ENCODE measurements at places on chromosomes 3 and 15. TPM values are rescaled to one million over a fixed set of nuclear protein-coding genes. Genes with fewer than 3 reads are reported as not detected.

DNA sequence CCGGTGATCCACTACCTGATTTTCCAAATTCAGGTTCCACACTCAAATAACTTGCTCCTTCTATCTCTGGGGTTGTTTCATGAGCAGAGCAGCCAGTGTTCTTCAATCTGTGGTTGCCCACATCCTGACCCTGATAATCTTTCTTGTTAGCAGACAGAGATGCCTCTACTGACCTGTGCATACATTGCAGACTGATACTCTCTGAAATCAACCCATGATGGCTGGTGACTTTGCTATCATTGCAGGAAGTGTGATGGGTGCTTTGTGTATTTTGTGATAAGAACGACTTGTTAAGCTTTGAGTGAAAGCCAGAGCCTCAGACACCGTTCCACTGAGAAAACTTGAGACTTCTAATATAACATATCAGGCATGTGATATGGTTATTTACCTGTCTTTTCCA lies 39.9 kb downstream of the GATM start:
- DNase-seq: no peak

DNA sequence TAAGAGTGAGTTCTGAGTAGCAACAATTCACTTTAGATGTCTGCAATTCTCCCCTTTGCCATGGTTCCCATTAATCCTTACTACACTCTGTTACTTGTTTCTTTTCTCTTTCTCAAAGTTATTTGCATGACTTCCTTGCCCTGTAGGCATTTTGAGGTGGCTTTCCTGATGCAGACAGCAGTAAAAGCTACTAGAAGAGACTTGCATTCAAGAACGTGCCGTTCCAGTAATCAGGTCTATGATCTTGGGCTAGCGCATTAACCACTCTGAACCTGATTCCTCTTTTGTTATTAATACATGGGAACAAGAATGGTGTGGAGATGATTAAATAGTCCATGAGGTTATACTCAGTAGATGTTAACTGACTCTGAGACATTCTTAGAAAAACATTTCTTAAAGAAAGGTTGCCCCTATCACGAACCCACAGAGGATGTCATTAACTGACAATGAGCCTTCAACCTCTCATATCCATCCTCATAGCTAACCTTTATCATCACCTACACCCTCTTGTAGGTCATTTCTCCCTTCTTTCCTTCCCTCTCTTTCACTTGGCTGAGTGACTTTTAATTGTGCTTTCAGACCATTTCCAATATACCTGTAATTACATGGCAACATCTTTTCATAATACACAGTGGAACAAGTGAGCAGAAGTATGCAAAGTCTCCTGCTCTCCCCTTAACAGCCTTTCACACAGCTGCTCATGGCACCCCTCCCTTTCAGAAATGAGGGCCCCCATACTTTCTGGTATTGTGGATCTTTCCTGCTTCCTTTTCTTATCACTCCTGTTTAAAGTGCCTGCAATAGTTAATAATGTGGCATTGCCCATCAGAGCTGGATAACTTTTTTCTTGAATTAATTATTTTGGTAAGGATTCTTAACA lies 175.9 kb downstream of the CHST2 start:
- DNase-seq: no peak

DNA sequence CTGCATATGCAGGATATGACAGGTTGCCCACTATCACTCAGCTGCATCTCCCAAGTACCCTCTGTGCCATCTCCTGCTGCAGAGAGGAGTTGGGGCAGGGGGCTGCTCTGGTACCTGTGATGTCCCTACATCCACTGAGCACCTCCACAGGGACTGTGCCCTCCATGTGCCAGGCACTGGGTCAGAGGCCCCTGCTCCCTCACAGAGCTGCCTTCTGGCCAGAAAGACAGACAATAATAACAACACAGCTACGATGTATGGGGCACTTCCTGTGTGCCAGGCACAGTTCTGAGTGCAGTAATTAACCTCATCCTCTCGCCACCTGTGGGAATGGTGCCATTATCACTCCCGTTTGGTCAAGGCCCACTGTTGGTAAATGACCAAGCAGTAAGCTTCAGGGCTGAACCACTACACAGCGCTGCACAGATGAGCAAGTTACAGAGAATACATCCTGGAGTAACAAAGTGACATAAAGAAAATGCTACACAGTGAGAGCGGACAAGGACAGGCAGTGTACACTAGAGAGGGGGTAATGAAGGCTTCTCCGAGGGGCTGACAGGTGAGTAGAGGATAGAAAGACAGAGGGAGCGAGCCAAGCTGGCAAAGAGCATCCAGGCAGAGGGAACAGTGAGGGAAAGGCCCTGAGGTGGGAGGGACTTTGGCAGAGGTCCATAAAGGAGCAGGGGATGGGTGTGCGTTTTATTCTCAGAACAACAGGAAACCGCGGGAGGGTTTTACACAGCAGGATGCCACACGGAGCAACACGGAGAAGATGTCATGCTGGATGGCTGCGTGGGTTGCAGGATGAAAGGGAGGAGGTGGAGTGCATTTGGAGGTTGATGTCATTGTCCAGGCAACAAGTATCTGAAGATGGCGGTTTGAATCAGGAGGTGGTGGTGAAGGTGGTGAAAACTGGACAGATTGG lies 13.6 kb downstream of the WNT7A start:
- no peak for DNase-seq

GRCh38 chr3:66220066-66220465 lies 735 bp upstream of the SLC25A26 start:
- no peak for DNase-seq

- peak; percentile 48 for DNase-seq
Observed at GRCh38 chr3:2656806-2657777, 453.1 kb downstream of the IL5RA start.

GRCh38 chr3:31980530-31981205 lies 394 bp downstream of the OSBPL10 start:
- peak; percentile 85 for DNase-seq

GRCh38 chr3:175410251-175410650 lies 551.1 kb downstream of the NAALADL2 start:
- no peak for DNase-seq

DNA sequence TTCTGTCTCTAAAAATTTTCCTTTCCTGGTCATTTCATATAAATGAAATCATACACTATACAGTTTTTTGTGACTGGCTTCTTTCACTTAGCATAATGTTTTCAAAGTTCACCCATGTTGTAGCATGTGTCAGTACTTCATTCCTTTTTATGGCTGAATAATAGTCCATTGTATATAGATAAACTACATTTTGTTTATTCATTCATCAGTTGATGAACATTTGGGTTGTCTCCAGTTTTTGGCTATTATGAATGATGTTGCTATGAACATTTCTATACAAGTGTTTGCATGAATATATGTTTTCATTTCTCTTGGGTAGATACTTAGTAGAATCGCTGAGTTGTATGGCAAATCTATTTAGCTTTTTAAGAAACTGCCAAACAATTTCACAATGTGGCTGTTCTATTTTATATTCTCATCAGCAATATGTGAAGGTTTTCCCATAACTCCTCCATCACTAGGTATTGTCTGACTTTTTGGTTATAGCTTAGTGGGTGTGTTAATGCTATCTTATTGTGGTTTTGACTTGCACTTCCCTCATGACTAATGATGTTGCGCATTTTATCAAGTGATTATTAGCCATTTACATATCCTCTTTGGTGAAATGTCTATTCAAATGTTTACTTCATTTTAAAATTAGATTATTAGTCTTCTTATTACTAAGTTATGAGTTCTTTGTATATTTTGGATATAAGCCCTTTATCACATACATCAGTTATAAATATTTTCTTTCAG lies 21.7 kb upstream of the AP4E1 start:
- DNase-seq: no peak

GRCh38 chr3:177424521-177424920 lies 227.2 kb upstream of the TBL1XR1 start:
- no peak for DNase-seq

- DNase-seq: no peak
Observed at GRCh38 chr3:151415289-151415688, 30.7 kb upstream of the P2RY12 start.

DNA sequence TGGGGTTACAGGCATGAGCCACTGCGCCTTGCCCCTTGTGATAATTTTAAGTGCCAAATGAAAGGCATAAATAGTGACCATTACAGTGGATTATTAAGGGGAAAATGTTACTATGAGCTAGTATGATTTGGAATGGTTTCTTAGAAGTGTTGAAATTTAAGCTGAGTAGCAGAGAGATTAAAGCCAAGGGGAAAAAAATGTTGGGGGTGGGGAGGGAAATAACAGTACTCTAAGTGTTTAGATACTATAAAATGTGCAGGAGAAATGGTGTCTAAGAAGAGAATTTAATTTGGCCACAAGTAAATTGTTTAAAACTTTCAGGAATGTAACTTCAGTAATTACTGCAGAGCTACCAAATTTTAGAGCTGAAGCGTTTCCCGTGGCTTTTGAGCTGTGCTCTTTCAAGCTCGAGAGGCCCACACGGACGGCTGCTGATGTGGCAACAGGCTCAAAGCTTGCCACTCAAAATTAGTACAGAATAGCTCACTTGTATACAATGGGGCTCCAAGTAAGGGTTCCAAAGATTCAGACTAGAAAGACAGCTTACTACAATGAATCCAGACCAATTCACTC lies 23.9 kb upstream of the SLC12A8 start:
- no peak for DNase-seq

- DNase-seq: no peak
Observed at GRCh38 chr3:145518639-145519038, 642.3 kb downstream of the PLOD2 start.

DNA sequence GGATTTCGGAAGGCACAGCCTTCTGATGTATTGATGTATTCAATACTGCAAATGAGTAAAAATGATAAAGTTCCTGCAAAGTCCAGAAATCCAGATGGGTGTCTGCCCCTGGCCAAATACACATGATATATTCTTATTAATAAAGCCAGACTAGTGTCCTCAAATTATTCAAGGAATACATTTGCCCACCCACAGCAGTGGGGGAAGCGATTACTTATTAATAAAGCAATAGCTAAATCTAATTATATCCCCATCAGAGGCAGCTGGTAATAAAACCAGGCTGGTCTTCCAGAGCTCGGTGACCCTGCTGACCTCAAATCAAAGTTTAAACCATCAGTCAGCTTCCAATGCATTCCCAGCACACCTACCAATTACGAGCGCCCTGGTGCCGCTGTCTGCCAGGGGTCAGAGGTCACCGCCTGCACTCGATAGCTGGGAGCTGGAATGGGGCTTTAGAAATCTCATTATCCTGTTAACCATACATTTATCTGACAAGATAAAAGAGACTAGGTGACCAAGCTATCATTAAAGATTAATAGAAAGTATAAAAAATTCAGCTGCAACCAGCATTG lies 330.3 kb downstream of the UACA start:
- DNase-seq: no peak

DNA sequence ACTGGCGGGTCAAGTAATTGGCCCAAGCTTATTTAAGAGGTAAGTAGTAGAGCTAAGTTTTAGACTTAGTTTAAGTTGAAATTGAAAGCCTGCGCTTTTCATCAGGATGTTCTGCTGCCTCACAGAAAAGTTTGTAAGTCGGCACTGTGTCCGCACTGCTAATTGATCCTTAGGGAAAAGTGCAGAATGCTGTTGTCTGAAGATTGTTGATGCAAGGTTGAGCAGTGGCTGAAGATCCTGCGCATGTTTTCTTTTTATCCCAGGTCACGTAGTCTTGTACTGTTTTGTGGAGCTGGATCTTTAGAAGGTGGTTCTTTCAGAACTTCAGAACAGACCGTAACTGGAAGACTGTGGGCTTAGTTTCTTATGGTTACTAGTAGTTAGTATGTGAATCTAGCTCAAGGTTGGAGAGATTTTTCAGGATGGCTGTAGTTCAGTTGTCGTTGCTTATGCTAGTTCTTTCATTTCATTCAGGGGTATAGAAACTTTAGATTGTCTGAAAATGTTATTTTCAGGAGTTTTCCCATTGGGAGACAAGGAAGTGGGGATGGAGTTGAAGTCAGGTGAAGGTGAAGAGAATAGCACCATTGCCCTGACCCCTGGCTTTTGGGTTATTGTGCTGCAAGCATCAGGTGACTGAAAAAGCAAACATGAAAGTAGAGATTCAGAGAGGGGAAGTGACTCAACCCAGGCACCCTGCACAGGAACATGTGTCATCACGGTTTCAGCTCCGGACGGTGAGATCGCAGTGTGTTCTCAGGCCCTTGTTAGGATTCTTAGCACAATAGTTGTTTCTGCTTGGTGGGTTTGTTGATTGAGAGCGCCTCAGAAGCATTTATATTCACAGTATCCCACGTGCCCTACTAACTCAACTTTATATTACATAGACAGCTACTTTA lies 32.8 kb downstream of the AKAP13 start:
- DNase-seq: peak; percentile 75

DNA sequence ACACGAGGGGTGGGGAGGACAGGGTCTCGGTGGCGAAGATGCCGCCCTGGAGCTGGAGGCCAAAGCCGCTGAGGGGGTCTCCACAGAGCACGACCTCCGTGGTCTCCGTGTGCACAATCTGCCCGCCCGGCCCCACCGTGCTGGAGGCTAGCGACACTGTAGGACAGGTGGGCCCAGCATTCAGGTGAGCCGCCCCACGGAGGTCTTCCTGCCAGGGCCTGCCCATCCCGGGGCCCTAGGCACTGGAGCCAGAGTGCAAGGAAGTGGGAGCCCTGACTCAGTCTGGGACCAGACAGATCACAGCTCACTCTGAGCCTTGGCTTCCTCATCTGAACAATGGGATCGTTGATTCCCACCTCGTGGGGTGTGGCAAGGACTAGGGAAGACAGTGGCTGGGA lies 25.8 kb downstream of the GRIP2 start:
- no peak for DNase-seq

DNA sequence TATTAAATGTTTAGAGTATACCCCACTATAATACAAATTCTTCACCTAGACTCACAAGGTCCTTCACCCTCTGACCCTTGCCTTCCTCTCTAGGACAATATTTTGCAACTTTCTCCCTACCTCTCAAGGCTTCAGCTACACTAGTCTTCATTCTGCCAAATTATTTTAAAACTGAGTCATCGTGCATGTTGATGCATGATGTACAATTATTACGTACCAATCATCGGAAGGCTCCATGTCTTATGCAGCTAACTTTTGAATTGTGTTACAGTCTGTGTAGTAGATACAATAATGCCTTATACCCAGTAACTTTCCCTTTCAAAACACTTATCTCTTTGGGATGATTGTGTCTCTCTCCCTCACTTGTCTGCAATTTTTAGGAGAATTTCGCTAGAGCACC lies 98.5 kb upstream of the ROBO2 start:
- no peak for DNase-seq

FSD2 gene
- total RNA-seq: not detected

GABRR3 gene
- not detected for total RNA-seq

PCOLCE2 gene
- total RNA-seq: 19.6 TPM

ALS2CL gene
- 45.6 TPM for total RNA-seq

PYDC2 gene
- not detected for total RNA-seq

SCAANT1 gene
- not detected for total RNA-seq
